ENCODE measurements at places on chromosomes 16 and 17.

DNA sequence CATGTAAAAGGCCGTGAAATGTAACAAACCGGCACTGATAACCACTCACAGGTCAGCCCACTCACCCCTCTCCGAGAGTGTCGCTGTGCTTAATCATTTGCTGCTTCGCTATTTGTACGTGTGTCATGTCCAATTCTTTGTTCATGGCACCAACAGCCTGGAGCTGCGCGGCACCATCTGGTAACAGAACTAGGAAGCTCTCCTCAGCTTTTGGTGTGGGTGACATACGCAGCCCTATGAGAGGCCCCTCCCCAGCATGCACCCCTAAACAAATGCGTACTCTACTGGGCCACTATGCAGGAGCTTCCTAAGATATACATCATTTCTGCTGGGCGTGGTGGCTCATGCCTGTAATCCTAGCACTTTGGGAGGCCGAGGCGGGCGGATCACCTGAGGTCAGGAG, 2.3 kb upstream of the PECAM1 start:
- no peak for DNase-seq

GRCh38 chr16:919658-920050, 51.1 kb downstream of the LMF1 start:
- DNase-seq = no peak

DNA sequence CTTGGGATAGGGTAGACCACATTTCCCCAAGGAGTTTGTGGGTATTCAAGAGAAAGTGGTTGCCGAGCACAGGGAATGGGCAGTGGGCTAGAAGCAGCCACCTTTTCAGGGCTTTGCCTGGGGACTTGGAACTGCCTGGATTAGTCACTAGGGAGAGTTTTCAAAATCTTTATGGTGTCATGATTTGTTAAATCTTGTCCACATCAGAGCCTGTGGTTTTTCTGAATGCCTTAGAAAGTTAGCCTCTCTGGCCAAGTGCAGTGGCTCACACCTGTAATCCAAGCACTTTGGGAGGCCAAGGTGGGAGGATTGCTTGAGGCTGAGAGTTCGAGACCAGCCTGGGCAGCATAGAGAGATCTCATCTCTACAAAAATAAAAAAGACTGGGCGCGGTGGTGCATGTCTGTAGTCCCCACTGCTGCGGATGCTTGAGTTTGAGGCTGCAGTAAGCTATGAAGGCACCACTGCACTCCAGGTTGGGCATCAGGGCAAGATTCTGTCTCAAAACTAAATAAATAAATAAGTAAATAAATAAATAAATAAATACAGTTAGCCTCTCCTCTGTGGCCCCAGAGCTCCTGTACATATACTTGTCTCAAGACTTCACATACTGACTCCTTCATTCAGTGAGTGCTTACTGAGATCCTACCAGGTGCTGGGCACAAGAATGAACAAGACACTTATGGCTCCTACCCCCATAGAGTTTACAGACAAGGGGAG, 76.3 kb upstream of the HNF1B start:
- DNase-seq = no peak

GRCh38 chr16:89581861-89582563, 6.5 kb downstream of the CPNE7 start:
- no peak for DNase-seq

DNA sequence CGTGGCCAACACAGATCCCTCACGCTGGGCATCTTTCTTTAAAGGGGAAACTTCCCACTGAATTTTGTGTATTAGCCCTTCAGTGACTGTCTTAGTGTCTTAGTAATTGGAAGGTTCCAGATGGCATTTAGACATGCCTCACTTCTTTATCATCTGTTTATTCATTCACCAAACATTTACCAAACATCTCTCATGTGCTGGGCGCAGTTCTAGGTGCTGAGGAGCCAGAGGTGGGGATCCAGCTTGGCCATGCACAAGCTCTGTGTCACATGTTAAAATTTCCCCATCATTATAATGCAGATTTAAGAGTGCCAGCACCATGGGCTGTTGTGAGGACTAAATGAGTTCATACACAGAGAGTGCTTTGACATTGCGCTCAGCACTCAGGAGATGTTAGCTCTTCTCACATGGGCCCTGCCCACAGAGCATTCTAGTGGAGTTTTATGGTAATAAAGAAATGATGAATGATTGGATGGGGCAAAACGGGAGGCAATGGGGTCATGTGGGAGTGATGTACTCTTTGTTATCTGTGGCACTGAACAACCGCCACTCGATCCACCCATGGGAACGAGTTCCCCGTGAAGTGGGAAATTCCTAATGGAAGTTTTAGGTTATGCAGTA, 119.7 kb downstream of the SNX29 start:
- no peak for DNase-seq

DNA sequence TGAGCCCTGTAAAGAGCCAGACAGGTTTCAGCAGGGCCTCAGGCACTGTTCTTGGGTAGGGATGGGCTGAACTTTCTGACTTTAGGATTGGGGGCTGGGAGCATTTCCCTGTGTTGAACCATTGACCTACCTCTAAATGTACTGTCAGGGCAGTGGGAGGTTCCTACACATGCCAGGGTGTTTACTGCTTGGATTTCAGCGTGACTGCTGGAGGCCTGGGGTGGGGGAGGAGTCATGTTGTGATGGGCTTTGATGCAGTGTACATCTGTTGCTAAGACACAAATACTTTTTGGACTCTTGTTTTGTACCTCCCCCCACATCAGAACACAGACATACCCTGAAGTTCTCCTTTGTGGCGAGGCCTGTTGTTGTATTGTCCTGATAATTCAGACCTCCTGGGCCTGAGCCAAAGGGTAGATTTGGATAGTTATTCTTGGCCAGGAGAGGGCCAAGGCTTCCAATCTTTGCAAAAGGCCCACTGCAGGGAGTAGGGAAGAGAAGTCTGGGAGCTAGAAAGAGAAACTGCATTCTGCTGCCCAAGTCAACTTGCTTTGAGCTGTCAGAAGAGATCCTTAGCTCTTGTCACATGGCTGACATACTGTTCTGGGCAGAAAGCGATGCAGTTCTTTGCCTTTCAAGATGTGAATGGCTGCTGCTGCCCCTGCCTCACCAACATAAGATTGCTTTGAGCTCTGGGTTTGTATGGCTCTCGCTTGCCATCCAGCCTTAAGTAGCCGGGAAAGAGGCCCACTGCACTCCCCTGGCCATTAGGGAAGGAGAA, 3.7 kb downstream of the NFE2L1 start:
- DNase-seq = no peak

- no peak for DNase-seq
These were observed 49.7 kb upstream of the ARL4D start for GRCh38 chr17:43349142-43349541.

- DNase-seq = no peak
These were observed 31.9 kb upstream of the CPHXL start for GRCh38 chr16:75758215-75758614.

GRCh38 chr16:534856-535445, 7.4 kb downstream of the CAPN15 start:
- DNase-seq = no peak

DNA sequence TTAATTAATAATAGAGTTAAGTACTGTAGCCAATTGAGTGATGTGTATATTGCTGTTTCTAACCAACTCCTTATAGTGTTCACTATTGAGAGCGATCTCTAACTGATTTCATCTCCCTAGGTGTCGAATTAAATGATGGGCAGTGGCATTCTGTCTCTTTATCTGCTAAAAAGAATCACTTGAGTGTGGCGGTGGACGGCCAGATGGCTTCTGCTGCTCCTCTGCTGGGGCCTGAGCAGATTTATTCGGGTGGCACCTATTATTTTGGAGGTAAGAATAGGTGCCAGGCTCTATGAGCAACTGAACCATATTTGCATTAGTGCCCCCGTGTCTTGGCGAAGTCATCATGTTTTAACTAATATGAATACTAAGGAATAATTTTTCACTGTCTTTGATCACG, 184.6 kb downstream of the CNTNAP4 start:
- no peak for DNase-seq

DNA sequence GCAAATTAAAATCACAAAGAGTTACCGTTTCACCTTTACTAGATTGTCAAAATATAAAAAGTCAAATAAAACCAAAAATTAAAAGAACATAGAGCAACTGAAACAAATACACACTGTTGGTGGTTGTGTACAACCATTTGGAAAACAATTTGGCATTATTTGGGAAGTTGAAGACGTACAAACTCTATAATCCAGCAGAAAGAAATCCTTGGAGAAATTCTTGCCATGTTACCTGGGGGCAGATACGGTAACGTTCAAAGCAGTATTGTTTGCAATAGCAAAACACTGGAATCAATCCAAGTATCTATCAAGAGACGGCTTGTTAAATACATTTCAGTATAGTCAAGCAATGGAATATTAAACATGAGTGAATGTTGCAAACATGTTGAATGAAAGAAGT, 56.7 kb downstream of the TBX4 start:
- DNase-seq = no peak

- no peak for DNase-seq
These were observed 333.1 kb downstream of the FOXL1 start for GRCh38 chr16:86911437-86911958.

- peak; percentile 88 for DNase-seq
These were observed 24.8 kb downstream of the MYO18A start for GRCh38 chr17:29155227-29155965.

DNA sequence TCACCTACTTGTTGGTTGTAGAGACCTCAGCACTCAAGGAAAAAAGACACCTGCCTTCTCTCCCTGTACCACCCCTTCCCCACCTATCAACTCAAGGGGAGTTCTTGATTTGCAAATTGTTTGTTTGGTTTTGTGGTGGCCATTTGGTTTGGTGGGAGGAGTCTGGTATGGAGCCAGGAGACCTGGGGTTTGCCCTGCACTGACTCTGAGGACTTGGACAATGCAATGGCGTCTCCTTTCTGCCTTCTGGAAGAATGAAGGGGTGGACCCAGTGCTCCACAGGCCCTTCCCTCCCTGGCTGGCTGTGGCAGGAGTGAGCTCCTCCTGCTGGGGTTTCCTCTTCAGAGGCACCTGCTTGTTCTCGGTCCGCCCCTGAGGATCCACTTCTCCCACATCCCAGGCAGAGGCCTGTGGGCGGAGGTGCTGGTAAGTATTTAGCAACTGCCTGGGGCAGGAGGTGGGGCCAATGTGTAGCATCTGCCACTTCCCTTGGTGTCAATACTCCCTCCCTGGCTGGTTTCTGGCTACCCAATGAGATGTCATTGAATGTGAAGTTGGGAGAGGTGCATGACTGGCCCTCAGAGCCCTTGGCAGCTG, 164.5 kb downstream of the NTN1 start:
- DNase-seq = no peak

GRCh38 chr16:87856791-87857228, 12.5 kb downstream of the SLC7A5 start:
- no peak for DNase-seq

GRCh38 chr16:58411736-58412614, 19.7 kb downstream of the GINS3 start:
- no peak for DNase-seq

DNA sequence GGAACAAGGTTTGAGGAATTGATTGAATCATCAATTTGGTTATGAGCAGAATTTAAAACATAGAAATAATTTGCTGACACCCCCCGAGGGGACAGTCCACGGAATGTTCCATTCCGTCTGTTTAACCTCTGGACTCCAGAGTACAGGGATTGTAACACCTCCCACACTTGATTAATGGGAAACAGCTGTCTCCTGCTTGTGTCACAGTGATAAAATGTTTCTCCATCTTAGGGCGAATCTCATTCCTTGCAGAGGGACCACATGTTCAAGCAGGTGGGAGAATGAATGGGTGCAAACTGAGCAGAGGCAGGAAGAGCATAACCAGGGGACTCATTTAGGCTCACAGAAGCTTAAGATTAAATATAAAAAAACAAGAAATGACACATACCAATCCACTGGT, 249.5 kb upstream of the RBFOX1 start:
- no peak for DNase-seq

DNA sequence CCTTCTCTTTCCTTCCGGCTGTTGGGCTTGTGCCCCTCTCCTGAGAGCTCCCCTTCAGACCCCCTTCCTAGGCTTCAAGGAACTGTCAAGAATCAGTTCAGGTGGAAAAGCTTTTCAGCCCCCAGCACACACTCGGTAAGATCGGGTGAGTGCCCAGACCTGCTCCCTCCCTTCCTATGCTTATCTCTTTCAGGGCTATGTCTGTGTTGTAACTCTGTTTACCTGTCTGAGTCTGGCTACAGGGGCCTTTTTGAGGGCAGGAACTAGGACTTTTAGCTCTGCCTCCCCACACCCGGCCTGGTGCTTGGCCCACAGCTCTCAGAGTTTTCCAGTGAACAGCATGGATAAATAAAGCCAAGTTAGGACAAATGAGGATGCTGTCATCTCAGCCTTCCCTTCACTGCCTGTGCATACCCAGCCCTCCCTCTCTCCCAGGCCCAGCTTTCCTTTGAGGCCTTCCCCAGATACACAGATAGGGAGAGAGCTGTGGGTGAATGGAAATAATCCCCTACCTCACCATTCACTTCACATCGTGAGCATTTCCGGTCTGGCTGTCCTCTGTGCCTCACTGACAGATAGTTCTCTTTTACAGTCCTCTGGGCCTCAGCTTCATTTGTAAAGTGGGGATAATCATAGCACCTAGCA, 5.7 kb upstream of the MRPS23 start:
- DNase-seq = no peak

DNA sequence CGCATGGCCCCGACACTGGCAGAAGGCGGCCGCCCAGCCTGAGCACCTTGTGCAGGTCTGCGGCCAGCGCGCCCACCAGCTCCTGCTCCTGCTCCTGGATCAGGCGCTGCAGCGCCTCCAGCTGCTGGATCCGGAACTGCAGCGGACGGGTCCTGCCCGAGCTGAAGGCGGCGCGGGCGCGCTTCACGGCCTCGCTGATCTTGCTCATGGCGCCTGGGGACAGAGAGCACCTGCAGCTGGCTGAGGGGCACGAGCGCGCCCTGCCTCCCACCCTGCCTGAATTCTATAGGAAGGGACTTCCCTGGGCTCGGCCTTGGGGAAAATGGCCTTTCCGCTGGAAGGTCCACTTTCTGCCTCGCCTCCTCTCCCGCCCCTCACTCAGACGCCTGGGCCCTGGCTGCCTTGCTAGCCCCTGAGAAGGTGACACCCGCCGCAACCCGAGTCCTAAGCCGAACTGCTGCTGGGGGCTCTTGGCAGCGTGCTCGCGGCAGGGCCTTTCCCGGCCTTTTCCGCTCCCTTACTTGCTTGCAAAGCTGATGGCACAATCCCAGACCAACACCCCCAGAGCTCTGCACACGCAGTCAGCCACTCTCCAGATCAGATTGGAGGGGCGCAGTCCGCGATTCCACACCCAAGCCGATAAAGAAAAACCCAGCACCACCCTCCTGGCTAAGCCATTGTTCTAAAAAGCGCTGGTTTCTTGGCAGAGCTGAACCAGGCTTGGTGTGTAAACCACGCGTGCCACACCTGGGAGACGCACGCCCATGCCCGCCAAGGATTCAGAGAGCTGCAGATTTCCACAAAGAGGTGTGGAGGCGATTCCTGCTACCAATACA, 3.0 kb downstream of the ALDH3A1 start:
- peak; percentile 86 for DNase-seq

GRCh38 chr17:73205459-73205961, 12.7 kb downstream of the COG1 start:
- DNase-seq = no peak
